Large intestine (tissue), 12 donors: ENCODE measurements at places on chromosomes 5 and 9. TPM values are rescaled to one million over a fixed set of nuclear protein-coding genes. Genes with fewer than 3 reads are reported as not detected.

DNA sequence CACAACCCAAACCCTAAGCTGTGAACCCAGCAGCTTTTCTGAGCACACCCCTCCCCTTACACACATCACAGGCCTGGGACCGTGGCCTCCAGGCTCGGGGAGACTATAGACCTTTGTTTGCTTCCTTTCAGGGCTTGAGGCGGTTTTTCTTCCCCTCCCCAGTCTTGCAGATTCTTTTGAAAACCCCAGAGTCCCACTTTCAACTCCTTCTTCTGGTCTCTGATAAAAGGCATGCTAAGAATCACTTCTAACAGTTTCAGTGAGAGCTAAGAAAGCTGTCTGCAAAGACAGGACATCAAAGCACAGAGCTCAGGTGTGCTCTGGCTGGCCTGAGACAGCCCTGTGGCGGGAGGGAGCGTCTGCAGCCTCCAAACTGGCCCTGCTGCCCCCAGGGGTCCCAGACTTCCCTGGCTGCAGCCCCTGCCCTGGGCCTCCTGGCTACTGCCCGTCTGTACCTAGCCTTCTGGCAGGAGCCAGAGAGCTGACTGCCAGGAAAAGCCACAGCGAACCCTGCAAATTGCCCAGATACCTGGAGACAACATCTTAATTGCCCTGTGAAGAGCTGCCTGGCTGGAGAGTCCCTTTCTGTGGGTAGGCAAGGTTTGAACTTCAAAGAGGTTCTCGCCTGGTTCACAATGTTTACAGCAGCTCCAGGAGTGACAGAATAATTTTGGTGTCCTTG lies 138.9 kb downstream of the GADD45G start:
- DNase-seq: no peak

- no peak for DNase-seq
These were observed 10.8 kb downstream of the SAXO1 start for GRCh38 chr9:19022206-19022605.

Gene ZNF618
- polyA plus RNA-seq: 8.1 TPM

Gene CAVIN4
- 1.0 TPM for polyA plus RNA-seq

Gene C5orf63
- 16.2 TPM for polyA plus RNA-seq

Gene HTR4
- polyA plus RNA-seq: 4.7 TPM

Gene SLC6A7
- 5.7 TPM for polyA plus RNA-seq

Gene SLCO6A1
- polyA plus RNA-seq: 0.13 TPM
